ENCODE measurements at places on chromosomes 5 and 9. TPM values are rescaled to one million over a fixed set of nuclear protein-coding genes. Genes with fewer than 3 reads are reported as not detected.

Gene GDA
- not detected for total RNA-seq

Gene GADD45G
- 136 TPM for total RNA-seq

Gene IRX2
- not detected for total RNA-seq

Gene PTGES
- total RNA-seq = 4.6 TPM

Gene SH3GL2
- total RNA-seq = 3.7 TPM

Gene ICE1
- total RNA-seq = 31.6 TPM

Gene TAF11L7
- not detected for total RNA-seq

Gene C5orf52
- not detected for total RNA-seq

Gene SMIM33
- not detected for total RNA-seq

Gene FREM1
- total RNA-seq = 0.58 TPM

Gene SVEP1
- total RNA-seq = 71.6 TPM

Gene CLPTM1L
- total RNA-seq = 96.9 TPM

GRCh38 chr5:135383803-135384495, 15.1 kb downstream of the MACROH2A1 start:
- peaks cover 91% of the 10 kb centered on the region for H3K36me3 ChIP-seq
- no peak overlapping the region for H3K4me3 ChIP-seq
- no peaks in the 10 kb centered on the region for H3K27me3 ChIP-seq

DNA sequence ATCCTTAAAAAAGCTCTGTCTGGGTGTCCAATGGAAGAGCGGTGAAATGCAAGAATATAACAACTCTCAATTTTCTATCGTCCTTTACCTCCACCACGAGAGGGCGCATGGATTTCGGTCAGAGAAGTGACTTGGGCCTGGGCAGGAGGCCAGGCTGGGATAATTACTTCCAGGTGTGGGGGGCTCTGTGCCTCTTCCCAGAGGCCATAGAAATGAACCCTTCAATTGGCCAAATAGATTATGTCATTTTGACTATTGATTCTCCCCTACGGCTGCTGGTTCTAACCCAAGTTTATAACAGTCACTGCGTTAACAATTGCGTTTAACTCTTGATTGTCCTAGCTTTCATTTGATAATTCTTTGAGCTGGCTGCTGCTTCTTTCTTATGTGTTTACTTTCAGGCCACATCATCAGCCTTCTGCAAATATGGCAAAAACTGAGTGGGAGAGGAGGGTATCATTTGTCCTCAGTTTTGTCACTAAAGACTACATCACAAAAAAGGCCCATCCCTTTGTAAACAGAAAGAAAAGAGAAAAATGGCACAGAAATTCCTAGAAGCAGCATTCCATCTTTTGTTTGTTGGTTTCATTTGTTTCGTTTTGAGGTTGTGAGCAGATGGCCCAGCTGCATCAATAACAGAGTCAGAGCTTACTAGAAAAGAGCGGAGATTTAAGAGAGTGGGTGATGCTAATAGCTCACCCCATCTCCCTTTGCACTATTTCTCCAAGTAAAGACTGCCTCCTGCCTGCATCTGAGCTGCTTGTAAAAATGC, 45.4 kb upstream of the ZFR start:
- no peaks in the 10 kb centered on the region for H3K27me3 ChIP-seq
- DNase-seq = peak; percentile 94
- H3K4me1 ChIP-seq = peaks cover 9% of the 10 kb centered on the region
- H3K27ac ChIP-seq = no peak overlapping the region
- H3K4me3 ChIP-seq = no peak overlapping the region
- no peaks in the 10 kb centered on the region for H3K36me3 ChIP-seq

DNA sequence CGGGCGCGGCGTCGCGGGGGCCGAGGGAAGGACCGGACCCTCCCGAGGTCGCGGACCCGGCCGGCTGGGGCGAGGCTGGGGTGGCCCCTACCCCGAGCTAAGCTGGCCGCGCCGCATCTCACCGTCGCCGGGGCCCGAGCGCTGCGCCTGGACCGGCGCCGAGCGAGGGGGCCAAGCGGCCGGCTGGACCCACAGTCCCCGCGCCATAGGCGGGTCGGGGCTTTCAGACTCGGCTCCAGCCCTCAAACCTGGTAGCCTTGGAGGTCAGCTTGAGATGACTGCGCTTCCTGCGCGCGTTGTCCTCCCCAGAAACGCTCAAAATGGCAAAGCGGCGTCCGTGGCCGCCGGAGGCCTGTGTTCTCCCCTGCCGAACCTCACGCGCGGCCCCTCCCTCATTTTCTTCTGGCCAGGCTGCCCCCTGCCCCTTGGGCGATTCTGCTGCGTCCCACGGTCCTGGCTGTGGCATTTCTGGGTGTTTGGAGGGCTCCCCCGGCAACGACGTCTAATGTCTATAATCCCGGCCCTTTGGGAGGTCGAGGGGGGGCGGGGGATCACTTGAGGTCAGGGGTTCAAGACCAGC, 8.7 kb upstream of the GRIN1 start:
- H3K36me3 ChIP-seq = no peaks in the 10 kb centered on the region
- DNase-seq = no peak
- peaks cover 38% of the 10 kb centered on the region for H3K4me1 ChIP-seq
- no peaks in the 10 kb centered on the region for H3K27me3 ChIP-seq
- H3K27ac ChIP-seq = peak overlapping the region; percentile 54
- peak overlapping the region; percentile 66 for H3K4me3 ChIP-seq

GRCh38 chr5:149161026-149161687, 19.9 kb downstream of the ABLIM3 start:
- no peaks in the 10 kb centered on the region for H3K27me3 ChIP-seq
- no peak for DNase-seq
- H3K4me1 ChIP-seq = peaks cover 65% of the 10 kb centered on the region
- no peak overlapping the region for H3K4me3 ChIP-seq
- peak overlapping the region; percentile 30 for H3K27ac ChIP-seq
- H3K36me3 ChIP-seq = no peaks in the 10 kb centered on the region

- H3K4me1 ChIP-seq = peaks cover 10% of the 10 kb centered on the region
- no peak for DNase-seq
These were observed 94.5 kb downstream of the PDE4D start for GRCh38 chr5:59798862-59799667.

- no peaks in the 10 kb centered on the region for H3K4me1 ChIP-seq
- peaks cover 73% of the 10 kb centered on the region for H3K36me3 ChIP-seq
- DNase-seq = no peak
These were observed 40.0 kb downstream of the CPLANE1 start for GRCh38 chr5:37208883-37209797.

- DNase-seq = no peak
- H3K4me3 ChIP-seq = no peak overlapping the region
- no peaks in the 10 kb centered on the region for H3K4me1 ChIP-seq
- no peaks in the 10 kb centered on the region for H3K36me3 ChIP-seq
- H3K27ac ChIP-seq = no peak overlapping the region
These were observed 39.5 kb downstream of the NTRK2 start for GRCh38 chr9:84709056-84709455.

- no peak overlapping the region for H3K27ac ChIP-seq
- no peaks in the 10 kb centered on the region for H3K4me1 ChIP-seq
- no peak overlapping the region for H3K4me3 ChIP-seq
- H3K27me3 ChIP-seq = no peaks in the 10 kb centered on the region
- DNase-seq = no peak
- no peaks in the 10 kb centered on the region for H3K36me3 ChIP-seq
These were observed 300.5 kb upstream of the CTNND2 start for GRCh38 chr5:12204761-12205160.

DNA sequence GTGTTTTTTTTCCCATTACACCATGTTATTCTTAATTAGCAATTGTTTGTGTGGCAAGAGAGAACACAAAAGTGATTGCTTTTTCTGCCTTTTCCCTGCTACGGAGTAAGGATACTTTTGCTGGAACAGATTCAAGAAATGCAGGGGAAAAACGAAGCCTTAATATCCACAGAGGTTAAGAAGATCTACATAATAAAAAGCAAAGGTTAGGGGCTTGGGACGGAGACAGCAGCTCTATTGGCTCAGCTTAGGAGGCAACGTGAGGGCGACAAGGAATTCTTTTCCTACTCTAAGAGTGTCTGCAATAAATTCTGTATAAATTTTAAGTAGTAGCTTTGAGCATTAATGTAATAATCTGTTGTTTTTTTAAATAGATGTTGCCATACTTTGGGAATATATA, 693.3 kb downstream of the DTWD2 start:
- no peak for DNase-seq
- H3K27ac ChIP-seq = no peak overlapping the region
- no peaks in the 10 kb centered on the region for H3K4me1 ChIP-seq

- no peaks in the 10 kb centered on the region for H3K36me3 ChIP-seq
- peak overlapping the region; percentile 49 for H3K27ac ChIP-seq
- peaks cover 2% of the 10 kb centered on the region for H3K4me1 ChIP-seq
These were observed 84.2 kb downstream of the ESM1 start for GRCh38 chr5:54900984-54901725.

GRCh38 chr5:123610665-123611405, 98.9 kb downstream of the CSNK1G3 start:
- no peak overlapping the region for H3K4me3 ChIP-seq
- H3K36me3 ChIP-seq = peaks cover 21% of the 10 kb centered on the region
- H3K27me3 ChIP-seq = no peaks in the 10 kb centered on the region
- no peak overlapping the region for H3K27ac ChIP-seq
- no peak for DNase-seq
- H3K4me1 ChIP-seq = peaks cover 6% of the 10 kb centered on the region

DNA sequence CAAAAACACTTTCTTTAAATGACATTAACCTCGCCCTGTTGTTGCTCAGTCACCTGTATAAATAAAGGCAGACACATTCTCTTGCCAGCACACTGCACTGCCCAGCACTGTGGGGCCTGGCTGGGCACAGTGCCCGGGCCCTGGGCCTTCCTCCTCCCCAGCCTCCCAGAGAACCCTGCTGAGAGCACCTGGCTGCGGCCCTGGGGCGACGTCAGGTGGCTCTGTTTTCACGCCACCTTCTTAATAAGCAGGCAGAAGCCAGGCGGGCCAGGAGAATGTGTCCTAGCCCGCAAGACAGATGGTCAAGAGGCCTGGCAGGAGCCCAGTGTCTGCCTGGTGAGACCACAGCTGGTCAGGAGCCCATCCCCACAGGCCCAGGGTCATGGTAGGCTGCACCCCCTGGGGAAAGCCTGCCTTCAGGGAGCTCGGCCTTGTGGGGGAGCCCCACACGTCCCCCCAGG, 8.2 kb upstream of the AGPAT2 start:
- H3K27me3 ChIP-seq = peaks cover 31% of the 10 kb centered on the region
- no peak for DNase-seq
- no peaks in the 10 kb centered on the region for H3K36me3 ChIP-seq
- H3K27ac ChIP-seq = no peak overlapping the region

GRCh38 chr5:95925378-95925744, 36.3 kb downstream of the ELL2 start:
- no peaks in the 10 kb centered on the region for H3K27me3 ChIP-seq
- H3K4me1 ChIP-seq = peaks cover 55% of the 10 kb centered on the region

DNA sequence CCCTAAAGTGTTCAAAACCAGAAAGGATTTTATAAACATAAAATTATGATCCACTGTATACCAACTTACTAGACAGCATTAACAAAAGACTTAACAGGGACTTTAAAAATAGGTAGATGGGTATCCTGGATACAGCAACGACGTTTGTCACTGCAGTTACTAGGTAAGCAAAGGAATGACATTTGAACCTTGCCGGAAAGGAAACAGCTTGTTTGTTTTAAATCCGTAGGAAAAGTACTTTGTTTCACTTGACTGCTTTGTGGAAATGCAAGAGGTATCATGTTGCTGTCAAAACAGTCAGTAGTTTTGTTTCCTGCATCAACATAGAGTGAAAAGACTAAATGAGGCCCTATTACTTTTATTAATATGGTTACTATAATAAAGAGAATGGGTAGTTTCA, 122.9 kb downstream of the CDC42SE2 start:
- H3K27ac ChIP-seq = no peak overlapping the region
- H3K4me1 ChIP-seq = peaks cover 12% of the 10 kb centered on the region

- H3K27me3 ChIP-seq = no peaks in the 10 kb centered on the region
- DNase-seq = no peak
- no peak overlapping the region for H3K27ac ChIP-seq
These were observed 14.3 kb downstream of the CEL start for GRCh38 chr9:133075925-133076630.

DNA sequence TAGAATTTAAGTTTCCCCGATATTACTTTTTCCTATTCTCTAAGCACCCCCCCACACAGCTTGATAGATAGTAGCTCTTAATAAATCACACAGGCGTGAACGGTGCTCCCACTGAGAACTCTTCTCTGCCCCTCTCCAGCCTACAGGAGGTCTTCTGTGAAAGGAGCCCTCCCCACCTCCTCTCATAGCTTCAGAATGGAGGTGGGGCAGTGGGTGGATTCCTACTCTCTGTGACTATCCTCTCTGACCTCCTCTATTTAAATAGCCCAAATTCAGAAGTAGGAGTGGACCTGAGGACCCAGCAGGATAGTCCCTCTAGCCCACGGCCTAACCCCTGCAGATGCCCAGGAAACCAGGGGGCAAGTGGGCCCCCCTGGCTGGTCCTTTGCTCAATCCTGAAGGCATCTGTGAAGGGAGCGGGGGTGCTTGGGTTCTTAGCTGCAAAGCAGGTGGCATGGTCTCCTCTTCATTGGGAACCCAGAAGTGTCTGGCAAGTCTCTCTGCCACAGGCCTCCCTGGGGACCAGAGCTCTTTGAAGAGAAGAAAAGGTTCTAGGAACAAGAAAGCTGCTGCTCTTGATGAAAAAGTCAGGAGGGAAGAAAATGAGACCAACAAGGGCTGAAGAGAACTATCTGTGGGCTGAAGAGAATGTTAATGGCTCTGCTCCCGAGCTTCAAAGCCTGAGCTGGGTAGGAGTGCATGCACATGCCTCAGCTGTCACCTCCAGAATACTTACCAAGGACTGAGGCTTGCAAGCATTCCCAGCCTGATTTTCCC, 21.1 kb upstream of the HSPA9 start:
- H3K27ac ChIP-seq = no peak overlapping the region
- no peak overlapping the region for H3K4me3 ChIP-seq
- H3K27me3 ChIP-seq = no peaks in the 10 kb centered on the region

DNA sequence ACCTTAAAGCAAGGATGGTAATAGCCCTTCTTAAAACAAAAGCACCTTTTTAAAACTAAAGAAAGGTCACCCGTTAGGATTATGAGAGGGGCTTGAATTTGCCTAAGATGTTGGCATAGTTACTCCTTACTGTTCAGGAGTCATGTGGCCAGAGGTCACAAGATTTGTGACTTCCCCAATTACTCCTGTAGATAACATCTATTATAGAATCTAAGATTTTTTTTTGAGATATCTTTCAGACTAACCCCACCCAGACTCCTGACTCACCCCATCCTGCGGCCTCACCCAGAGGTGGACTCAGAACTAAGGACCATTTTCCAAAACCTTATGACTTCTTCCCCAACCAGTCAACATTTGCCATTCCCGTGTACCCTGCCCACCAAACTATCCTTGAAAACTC, 2.4 kb downstream of the CD180 start:
- no peaks in the 10 kb centered on the region for H3K36me3 ChIP-seq
- no peak overlapping the region for H3K4me3 ChIP-seq
- peaks cover 23% of the 10 kb centered on the region for H3K4me1 ChIP-seq

GRCh38 chr5:87246061-87246460, 21.6 kb upstream of the RASA1 start:
- no peaks in the 10 kb centered on the region for H3K27me3 ChIP-seq
- no peak overlapping the region for H3K27ac ChIP-seq
- H3K4me3 ChIP-seq = no peak overlapping the region
- no peaks in the 10 kb centered on the region for H3K36me3 ChIP-seq
- DNase-seq = no peak

Data from esophagus muscularis mucosa (tissue), 4 donors.